ENCODE measurements at places on chromosomes 3 and 15.

DNA sequence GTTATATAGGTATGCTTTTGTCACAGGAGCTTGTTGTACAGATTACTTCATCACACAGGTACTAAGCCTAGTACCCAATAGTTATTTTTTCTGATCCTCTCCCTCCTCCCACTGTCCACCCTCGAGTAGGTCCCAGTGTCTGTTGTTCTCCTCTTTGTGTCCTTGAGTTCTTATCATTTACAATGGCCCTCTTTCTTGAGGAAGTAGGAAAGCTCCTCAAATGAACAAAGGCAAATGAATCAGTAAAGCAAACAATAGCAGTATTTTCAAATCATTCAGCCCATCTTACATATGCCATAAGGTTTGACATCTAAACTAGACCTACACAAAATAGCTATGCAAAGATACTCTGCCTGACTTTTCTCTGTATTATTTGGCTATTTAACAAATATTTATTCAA lies 211.5 kb downstream of the CDIN1 start:
- DNase-seq, result no peak

DNA sequence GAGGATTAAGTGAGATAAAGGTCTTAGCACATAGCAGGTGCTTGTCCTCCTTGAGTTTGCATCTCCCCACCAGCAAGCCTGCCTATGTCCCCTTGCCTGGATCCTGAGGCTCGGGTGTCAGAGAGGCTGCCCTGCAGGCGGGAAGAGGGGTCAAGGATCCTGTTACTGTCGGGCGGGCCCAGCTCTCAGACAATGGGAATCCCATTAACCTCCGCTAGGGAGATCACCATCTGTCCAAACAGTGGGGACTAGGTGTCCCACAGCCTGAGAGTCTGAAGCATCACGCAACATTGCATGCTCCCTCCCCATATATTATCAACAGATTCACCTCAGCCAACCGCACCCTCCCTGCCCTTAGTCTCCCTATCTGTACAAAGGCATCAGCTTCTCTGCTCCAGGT lies 151.4 kb downstream of the FBLN2 start:
- no peak for DNase-seq

DNA sequence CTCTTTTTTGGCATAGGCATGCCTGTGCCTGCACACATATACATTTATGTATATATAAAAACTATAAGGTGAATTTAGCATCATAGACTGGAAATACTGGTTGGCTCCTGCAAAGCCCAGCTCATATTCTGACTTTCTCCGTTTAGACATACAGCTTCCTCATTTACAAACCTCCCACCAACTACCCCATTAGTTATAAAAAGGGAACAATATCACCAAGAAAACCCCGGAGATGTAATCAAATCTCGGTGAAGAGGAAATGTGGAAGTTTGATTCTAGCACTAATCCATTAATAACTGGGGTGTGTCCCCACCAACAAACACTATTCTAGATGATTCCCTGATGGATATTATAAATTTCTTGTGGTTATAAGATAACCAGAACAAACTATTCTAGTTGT lies 517.7 kb upstream of the TBL1XR1 start:
- no peak for DNase-seq

- DNase-seq, result no peak
Observed at GRCh38 chr15:70289191-70289955, 191.7 kb upstream of the TLE3 start.

DNA sequence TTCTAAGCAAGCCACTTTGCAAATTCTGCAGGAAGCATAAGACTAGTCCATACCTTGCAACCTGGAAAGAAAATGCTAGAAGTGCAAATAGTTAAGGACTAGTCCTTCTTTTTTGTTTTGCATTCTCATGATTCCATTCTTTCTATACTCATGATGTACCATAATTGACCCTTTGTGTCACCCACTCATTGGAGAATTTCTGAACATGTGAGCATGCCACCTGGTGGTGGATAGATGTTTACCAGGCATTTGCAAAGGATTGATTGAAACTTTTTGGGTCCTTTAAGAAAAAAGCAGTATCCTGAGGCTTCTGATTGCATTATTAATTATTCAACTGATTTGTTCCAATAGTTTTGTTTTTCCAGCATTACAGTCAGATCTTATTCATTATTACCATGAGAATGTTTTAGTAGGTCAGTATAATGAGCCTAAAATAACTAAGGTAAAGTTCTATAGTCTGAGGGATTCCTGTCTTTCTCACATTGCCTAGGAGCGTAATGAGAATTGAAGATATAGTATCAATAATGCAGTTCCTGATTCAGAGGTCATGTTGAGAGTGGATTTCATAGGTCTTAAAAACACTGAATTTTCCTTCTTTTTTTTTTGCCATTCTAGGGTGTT lies 20.2 kb upstream of the DIPK2A start:
- DNase-seq, result peak; percentile 11

DNA sequence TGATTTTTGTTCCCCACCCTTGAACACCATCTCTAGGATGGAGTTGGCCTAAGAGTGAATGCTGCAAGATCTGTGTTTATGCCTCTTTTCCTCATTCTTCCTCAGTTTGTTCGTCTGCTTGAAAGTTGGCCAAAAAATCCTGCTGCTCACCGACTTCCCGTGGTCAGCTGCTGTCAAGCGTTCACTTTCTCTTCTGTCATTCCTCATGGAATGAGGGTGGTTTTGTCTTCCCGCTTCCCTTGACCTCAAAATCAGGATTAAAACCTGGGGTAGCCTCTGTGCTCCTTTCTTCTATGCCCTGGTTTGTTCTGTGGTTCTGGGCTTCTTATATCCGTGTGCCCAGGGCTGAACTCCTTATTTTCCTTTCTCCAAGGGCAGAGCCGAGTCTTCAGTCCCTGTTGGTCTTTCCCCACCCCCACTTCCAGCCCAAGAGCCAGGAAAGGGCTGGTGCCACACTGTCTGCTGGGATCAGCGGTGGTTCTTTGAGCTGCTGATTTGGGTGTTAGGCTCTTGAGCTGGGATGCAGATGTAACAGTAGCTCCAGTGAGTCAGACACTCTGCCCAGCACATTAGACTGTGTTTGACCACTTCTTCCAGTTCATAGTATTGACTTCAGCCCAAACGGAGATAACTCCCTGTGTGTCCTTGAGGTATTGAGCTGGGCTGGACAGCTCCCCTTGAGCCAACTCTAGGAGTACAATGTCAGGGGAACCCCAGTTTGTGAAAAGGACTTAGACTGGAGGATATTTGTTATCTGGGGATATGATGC lies 2.3 kb downstream of the SERF2 start:
- DNase-seq, result no peak

GRCh38 chr3:124034016-124034843 lies 42.3 kb upstream of the ROPN1 start:
- DNase-seq, result no peak

GRCh38 chr15:62323353-62323890 lies 158.3 kb upstream of the C2CD4B start:
- no peak for DNase-seq

GRCh38 chr15:68603216-68603595 lies 24.4 kb downstream of the CORO2B start:
- DNase-seq, result no peak

DNA sequence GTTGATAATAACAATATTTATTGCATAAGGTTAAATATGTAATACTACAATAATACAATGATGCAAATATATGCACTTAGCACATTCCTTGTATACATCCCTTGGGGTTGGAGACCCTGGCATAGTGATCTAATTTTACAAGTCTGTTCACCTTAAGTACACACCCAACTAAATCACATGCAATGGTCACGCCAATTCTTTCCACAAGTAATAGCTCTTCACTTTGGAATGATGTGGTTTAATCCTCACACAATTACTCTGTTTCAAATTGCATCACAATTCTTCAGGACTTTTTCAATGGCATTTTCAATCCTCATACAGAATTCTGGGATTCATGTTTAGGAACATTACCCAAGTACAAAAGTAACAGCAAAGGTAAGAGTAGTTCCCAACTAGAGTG lies 27.3 kb upstream of the SPRED1 start:
- DNase-seq, result no peak

GRCh38 chr3:24832891-24833290 lies 338.2 kb upstream of the THRB start:
- no peak for DNase-seq

- DNase-seq, result no peak
Observed at GRCh38 chr15:80925597-80926059, 64.0 kb downstream of the MESD start.

DNA sequence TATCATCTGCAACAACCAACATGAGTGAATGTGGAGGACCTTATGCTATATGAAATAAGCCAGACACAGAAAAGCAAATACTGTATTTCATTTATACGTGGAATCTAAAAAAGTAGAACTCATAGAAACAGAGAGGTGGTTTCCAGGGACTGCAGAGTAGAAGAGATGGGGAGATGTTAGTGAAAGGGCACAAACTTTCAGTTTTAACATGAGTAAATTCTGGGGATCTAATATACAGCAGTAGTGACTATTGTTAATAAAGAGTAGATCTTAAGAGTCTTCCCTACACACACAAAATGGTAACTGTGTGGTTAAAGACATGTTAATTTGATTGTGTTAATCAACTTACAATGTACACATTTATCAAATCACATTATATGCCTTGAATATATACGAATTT lies 20.9 kb upstream of the MELTF start:
- no peak for DNase-seq

GRCh38 chr15:76183930-76184649 lies 124.3 kb downstream of the TMEM266 start:
- DNase-seq, result no peak
